ENCODE measurements at places on chromosomes 1 and 21.
A peak's percentile ranks its signal among the peaks of the same experiment; 100 is the strongest.

GRCh38 chr1:193841857-193842256, 655.4 kb upstream of the B3GALT2 start:
- peak; percentile 10 for DNase-seq

- no peak for DNase-seq
Measured at GRCh38 chr1:33624261-33624990, 152.0 kb downstream of the ZSCAN20 start.

DNA sequence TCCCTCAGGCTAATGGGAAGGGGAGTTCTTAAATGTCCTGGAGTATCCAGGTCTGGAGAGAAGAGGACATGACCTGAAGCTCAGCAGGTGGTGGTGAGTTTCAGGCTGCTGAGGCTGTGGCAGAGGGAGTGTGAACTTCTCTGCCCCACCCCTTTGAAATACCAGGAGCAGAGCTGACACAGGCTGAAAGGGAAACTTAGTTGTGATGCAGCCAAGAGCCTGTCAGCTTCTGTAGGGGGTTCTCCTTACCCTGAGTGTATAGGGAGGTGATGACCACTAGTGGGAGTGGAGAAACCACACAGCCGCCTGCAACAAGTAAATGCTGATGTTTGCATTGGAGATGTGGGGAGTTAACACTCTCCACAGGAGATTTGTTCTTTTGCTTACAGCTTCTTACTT, 152.3 kb downstream of the FCRL5 start:
- DNase-seq: no peak

GRCh38 chr1:212613440-212614335, 5.1 kb downstream of the ATF3 start:
- DNase-seq: no peak

DNA sequence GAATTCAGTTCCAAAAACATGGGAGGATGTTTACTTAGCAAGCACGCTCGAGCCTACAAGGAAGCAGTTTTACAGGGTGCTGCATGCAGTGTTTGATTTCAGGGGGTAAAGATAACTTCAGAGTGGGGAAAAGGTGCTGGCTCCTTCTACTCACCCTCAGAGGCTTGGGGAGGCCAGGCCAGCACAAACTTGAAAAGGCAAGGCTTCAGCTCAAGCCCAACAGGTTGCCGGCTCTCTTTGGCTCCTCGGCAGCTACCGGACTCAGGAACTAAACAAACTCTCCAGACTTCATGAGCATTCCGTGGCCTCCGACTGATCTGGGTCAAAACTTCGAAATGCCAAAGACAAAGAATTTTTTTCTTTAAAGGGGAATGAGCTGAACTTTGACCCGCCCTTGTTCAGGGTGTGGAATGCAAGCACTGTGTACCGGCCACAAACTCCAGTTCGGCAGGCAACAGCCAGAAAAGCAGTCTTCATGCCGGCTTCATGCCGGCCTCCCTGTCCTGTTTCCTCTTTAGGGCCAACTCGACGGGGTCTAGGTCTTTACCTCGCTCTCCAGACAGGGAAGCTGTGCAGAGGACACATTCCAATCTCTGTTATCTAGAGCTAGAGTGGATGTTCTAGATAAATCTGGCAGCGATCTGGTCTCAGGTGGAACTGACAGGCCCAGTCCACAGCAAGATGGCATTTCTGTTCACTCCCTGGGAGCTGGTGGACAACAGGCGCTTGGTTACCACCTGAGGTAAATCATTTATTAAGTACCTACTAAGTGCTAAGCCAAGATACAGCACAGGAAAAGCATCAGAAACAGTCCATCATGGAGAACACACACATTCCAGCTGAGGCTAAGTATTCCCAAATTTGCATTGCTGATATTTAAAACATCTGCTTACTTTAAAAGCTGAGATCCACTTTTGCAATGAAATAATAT, 75.0 kb downstream of the CD46 start:
- no peak for DNase-seq

DNA sequence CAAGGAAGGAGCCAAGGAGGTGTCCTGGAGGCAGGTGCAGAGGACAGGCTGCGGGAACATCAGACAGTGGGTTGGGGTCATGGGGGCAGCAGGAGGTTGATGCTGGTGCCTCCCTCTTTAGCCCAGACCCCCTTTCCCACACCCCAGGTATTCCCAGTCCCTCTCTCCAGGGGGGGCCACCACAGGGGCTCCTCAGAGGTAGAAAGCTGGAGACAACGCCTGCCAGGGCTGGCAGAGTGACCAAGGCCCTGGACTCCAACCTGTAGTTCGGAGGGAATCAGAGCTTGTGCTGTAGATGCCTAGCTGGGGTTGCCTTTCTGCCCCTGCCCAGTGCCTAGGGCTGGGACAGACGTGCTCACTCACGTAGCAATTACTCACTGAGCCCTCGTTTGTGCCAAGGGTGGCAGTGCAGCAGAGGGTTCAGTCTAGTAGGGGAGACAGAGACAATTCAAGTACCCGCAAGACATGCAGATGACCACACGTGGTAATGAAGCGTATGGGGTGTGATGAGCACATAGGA, 148.2 kb downstream of the PTPRU start:
- DNase-seq: no peak

GRCh38 chr1:9716404-9717192, 65.1 kb downstream of the PIK3CD start:
- DNase-seq: no peak

- DNase-seq: no peak
Measured at GRCh38 chr1:153447498-153448170, 12.8 kb downstream of the S100A7 start.

DNA sequence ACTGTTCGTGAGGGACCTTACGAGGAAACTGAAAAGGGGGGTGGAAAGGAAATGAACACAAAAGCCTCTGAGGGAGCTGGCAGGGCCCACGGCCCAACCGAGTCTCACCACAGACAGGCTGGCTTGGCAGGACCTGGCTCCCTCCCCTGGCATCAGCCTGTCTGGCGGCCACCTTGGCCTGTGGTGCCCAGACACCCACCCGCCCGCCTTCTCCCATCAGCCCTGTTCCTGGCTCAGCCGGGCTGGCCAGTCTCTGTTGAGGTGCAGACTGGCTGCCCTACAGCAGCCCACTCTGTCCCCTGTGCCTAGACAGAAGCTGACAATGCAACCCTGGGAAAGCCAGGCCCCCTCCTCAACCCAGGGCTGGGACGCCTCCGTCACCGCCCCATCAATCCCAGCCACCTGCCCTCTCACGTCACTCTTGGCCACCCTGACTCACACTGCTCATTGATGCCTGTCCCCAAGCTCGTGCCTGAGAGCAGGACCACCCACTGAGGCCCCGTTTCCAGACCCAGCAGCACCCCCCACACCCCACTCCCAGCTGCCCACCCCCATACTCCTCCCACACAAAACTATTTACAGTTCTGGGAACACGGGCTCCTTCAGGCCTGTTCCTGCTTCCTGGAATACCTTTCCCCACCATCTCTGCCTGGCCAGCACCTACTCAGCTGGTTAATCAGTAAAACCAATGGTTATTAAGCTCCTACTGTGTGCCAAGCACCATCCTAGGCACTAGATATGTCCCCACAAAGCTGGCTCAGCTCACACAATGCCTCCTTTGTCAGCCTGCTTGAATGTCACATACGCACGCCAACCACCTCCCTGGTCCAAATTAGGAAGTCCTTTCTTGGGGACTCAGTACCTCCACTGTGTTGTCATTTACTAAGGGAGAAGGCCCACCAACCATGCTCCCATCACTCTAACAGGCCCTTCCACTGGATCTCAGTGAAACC, 22.7 kb downstream of the SDC3 start:
- DNase-seq: no peak

DNA sequence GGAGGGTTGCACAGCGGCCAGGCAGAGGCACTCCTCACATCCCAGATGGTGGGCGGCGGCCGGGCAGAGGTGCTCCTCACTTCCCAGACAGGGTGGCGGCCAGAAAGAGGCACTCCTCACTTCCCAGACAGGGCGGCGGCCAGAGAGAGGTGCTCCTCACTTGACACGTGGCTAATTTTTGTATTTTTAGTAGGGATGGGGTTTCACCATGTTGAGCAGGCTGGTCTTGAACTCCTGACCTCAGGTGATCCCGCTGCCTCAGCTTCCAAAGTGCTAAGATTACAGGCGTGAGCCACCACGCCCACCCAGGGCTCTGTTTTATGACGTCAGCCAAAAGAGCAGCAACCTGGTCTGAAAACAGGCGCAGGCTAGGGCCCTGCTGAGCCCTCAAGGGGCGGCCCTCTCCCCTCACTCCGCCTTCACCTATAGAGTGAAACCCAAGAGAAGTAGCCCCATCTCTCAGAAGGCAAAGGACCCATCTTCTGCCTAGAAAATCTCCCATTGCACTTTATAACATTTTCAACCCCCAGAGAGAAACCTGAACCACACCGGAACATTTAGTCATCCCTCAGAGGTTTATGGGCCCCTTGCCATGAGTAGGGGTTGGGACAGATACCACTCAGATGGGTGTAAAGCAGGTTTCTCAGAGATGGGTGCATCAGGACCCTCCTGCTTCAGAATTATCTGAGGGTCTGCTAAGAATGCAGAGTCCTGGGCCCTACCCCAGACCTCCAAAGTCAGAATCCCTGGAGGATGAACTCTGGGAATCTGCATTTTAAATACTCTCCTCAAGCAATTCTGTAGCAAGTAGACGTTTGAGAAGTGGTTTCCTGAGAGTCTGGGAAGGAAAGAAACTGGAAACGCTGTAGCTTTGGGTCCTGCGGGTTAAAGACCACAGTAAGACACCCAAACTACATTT, 40.8 kb downstream of the CDK18 start:
- DNase-seq: no peak

DNA sequence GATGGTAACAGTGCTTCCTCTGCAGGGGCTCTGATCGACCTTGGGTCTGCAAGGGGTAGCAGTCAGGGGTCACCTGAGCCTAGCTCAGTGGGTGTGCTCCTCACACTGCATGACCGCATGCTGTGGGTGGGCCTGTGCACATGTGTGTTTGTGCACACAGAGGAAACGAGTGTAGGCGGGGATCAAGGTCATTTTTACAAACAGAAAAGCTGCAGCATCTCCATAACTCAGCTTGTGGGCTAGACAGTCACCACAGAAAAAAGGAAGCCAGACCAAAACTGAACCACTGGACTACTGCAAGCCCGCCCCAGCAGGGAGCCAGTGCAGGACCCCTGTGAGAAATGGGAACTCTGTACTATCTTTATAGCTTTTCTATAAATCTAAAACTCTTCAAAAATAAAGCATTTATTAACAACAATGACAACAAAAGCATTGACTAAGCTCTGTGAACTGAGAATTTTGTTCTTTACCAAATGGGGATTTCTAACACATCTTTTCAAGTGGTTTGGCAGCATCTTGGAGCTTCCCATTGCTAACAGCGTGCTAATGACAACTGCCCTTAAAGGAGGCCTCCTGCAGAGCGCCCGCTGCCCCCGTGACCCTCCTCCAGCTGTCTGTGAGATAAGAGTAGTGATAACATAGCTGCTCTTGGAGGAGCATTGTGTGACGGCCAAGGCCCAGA, 19.9 kb upstream of the NEK2 start:
- no peak for DNase-seq

DNA sequence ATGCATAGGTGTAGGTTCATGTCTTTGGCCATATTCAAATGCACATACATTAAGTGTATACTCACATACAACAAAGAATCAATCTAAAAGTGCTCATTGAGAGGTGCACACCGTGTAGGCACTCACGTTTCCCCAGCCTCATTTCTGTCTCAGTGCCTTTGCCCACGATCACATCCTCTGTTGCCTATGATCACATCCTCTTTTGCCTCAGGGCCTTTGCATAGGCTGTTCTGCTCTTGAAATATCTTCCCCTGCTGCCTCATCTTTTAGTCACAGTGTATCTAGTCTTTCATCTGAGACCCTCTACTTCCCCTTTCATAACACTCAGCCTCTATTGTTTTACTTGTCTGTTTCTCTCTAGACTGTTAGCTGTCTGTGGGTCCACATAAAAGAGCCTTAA, 69.3 kb downstream of the FOXD2 start:
- no peak for DNase-seq

- DNase-seq: peak; percentile 93
Measured at GRCh38 chr1:1264868-1265272, 8.8 kb downstream of the UBE2J2 start.

DNA sequence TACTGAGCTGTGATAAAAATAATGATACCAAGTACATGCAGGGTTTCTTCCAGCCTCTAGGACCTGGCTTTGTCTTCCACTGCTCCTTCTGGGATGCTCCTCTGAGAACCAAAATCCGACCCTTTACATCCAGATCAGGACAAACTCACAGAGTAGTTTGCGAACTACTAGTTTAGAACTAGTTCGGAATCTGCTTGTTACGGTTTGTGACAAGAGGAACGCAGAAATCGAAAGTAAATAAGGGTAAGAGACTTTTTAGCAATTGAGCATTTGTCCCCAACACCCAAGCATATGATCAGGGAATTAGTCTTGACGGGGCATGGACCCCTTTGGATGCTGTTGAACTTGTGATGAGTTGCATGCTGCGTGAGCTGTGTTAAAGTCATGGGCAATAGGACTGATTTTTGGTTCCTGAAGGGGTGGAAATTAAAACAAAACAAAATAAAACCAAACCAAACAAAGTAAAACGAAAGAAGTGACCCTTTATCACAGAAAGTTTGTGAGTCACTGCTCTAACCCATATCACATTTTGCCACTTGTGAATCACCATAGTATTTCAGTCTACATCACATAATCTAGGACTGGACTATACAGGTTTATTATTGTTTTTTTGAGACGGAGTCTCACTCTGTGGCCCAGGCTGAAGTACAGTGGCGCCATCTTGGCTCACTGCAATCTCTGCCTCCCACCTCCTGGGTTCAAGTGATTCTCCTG, 35.7 kb upstream of the ERRFI1 start:
- DNase-seq: no peak

DNA sequence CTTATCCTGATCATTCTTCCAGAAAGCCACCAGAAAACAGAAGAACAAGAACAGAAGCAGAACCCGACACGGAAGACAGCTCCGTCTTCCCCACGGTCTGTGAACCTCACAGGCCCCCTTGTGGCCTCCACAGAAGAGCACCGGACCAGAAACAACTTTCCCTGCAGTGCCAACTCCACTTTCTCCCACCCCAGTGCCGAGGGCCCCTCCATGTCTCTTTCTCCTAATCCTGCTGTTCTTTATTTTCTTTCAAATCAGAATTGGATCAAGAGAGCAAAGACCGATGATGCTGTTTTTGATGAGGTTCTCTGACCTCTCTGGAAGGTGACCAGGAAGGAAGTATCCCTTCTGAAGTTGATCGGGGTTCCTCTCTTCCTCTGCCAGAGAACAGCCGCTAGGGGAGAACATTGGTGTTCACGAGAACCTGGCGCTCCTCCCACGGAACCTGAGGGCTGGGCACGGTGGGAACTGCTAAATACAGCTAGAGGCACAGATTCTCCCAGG, 58.9 kb upstream of the CTTNBP2NL start:
- DNase-seq: no peak

GRCh38 chr1:161166669-161167548, 683 bp downstream of the PPOX start:
- DNase-seq: no peak

- no peak for DNase-seq
Measured at GRCh38 chr1:156086256-156086662, 4.0 kb upstream of the MEX3A start.

DNA sequence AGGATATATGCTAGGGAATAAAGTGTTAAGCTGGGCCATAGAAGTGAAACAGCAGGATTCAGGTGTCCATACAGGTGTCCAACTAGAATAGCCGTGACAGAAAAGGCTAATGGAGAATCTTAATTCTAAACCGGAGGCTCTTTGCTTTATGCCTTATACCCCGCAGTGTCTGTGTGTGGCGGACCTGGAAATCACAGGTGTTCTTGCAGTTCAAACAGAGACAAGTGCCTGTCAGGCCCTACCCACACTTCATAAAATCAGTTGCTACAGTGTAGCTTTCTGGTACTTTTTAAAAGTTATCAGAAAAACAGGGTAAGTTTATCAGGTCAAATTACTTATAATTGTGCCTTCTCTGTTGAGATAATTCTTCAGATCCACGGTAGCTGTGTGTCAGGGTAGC, 293.9 kb downstream of the LRRC7 start:
- DNase-seq: no peak
